ENCODE measurements at places on chromosomes 5 and 9.

- DNase-seq: no peak
Observed at GRCh38 chr5:143683459-143683858, 128.5 kb upstream of the HMHB1 start.

DNA sequence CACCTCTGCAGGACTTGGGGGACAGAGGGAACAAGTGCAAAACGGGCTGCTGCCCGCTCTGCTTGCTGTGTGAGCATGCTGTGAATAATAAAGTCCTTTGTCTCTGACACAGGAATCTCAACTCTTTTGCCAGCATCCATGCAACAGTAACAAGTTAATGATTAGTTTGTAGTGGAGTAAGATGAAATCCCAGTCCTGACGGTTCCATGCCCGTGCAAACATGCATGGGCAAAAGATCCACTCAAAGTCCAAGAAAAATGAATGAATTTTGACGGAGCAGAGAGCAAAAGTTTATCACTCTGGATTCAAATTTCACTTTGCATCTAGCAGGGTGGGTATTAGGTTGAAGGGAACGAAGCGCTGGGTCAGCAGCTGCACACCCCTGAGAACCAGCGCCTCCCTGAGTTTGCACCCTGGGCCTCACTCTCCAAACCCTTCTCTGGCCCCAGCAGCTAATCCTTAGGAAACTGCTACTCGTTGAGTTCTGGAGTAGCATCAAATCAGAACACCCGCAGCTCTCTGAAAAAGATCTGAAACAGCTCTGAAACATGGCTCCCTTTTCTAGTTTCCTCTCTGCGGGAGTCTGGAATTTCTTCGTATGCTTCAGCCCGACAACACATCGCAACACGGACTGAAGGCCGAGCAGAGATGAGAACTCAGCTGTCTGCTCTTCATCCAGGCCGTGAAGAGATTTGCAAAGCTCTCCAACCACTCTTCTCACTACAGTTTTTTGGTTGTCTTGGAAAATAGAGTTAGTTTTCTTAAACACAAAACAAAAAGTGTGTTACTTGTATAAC lies 45.6 kb upstream of the RUFY1 start:
- DNase-seq: no peak

DNA sequence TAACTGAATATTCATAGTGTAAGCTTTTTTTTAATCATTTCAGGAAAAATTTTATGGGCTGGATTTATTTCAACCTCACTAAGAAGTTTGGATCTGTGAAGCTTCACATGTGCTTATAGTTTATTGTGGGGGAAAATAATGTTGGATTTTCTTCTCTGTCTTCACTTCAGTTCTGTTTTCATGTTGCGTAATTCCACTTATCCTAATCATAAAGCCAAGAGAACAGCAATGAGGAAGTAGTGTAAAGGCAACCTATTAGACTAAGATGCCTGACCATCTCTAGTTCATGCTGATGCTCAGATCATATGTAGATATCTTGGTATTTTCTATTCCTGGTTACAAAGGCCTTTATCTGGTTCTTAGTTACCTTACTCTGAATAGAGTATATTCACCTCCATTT lies 50.0 kb downstream of the CD180 start:
- DNase-seq: peak; percentile 66

DNA sequence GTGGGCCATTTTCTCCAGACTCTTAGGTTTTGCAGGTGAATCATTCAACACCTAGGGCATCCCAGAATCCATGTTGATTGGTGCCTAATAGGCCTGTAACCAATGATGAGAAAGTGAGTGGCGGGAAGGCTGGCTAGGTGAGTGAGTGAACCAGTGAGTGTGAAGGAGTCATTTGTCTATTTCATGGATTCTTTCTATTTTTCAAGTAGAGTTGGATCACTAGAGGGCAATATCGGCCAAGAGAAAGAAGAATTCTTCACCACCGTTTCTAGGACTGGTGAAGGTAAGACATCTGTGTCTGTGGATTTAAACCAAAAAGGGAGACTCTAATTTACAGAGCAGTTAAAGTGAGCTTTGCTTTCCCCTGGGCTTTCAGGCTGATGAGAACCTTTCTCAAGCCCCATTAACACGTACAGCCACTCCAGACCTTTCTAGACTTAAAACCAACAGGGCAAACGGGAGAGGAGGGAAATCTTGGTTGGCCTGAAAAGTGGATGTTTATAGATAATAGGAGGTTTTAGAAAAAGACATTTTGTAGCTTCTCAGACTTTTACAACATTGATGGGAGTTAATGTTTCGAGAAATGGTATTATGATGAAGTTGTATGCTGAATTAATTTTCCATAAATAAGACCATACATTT lies 114.3 kb upstream of the IL12B start:
- DNase-seq: peak; percentile 53

- DNase-seq: no peak
Observed at GRCh38 chr5:55593115-55593472, 58.3 kb upstream of the PLPP1 start.

- DNase-seq: peak; percentile 49
Observed at GRCh38 chr5:332843-333242, 11.3 kb downstream of the AHRR start.

GRCh38 chr9:99556998-99557397 lies 264.7 kb upstream of the NR4A3 start:
- no peak for DNase-seq

DNA sequence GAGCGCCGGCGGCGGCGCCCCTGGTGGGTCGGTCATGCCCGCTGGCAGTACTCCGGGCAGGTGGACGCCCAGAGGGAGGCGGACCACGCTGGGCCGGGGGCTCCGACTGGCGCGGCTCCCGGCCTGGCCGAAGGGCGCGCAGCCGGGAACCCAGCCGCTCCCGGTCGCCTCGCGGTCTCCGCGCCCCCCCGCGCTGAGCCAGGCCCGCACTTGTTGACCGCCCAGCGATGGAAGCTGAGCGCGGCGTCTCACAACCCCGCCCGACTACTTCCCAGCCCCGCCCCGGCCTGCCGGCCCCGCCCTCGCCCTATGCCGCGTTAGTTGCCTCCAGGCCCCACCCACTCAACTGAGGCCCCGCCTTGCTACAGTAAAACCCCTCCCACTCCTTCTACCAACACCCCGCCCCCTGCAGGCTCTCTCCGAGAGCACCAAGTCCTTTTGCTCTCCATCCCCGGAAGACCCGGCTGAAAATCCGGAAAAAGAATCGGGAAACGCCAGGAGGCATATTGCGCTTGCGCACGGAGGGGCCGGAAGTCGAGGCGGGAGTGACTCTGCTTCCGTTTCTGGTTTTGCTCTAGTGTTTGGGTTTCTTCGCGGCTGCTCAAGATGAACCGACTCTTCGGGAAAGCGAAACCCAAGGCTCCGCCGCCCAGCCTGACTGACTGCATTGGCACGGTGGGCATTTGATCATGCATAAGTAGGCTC lies at the start of the genes BAG1 and CHMP5:
BAG1 (minus strand) TSS at position 236 of the 705 bp plus-strand sequence.
CHMP5 (plus strand) TSS at position 577 of the 705 bp plus-strand sequence; CDS start at position 607, 30 bp downstream.
- DNase-seq: peak; percentile 100

DNA sequence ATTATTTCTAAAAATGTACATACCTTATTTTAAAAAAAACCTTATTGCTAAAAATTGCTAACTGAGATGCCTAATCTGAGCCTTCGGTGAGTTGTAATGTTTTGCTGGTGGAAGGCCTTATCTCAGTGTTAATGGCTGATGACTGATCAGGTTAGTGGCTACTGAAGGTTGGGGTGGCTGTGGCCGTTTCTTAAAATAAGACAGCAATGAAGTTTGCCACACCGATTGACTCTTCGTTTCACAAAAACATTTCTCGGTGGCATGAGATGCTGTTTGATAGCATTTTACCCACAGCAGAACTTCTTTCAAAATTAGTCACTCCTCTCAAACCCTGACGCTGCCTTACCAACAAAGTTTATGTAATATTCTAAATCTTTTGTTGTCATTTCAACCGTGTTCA lies 14.7 kb downstream of the CENPK start:
- no peak for DNase-seq

DNA sequence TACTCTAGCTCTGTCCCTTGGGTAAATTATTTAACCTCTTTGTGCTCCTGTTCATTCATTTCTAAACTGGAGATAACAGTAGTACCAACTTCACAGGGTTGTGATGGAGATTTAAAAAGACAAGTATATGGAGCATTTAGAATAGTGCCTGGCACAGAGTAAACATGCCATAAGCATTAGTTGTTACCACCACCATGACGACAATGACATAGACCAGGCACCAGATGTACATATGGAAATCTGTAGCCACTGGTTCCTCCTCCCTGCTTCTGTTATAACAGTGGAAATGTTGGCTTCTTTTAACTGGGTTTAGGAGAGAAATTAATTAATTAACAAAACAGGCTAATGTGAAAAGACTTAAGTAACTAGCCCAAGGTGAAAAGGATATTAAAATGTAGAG lies 217.5 kb downstream of the DENND1A start:
- DNase-seq: no peak

DNA sequence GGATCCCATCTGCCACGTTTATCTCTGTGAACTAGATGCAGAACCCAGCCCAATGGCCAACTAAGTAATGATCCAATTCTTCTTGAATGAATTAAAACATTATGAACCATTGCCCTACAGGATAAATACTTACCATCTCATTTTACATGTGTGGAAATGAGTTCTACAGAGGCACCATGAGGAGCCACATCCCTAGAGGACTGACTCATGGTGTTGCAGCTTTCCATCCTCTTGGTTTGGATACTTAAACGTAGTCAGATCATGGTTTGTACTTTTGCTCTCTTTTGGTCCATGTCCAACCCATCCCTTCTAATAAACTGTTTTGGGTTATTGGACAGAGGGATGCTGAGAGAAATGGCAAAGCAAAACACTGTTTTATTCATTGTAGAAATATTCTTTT lies 484.8 kb downstream of the EBF1 start:
- no peak for DNase-seq

DNA sequence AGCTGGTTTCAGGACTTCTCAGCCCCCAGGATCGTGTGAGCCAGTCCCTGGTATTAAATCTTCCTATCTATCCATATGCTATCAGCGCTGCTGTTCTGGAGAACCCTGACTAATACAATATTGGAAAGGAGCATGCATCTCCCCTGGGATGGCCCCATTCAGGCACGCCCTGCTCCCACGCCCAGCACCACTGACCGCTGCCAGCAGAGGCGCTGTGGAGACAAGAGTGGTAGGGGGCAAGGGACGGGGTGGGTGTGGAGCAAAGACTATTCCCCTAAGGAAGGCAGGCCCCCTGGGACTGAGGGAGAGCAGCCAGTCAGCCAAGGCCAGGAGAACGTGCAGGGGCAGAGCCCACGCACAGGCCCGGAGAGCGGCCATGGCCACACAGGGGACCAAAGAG lies 116.0 kb downstream of the VAV2 start:
- no peak for DNase-seq

GRCh38 chr5:172403817-172404216 lies 50.5 kb downstream of the SH3PXD2B start:
- no peak for DNase-seq

All from hematopoietic multipotent progenitor cell treated with erythropoietin and hydrocortisone succinate and interleukin-3 and kit ligand, for 4 days (in vitro differentiated cells).